ENCODE measurements at places on chromosomes 2 and 18. TPM values are rescaled to one million over a fixed set of nuclear protein-coding genes. Genes with fewer than 3 reads are reported as not detected.

HAAO gene
- total RNA-seq, result not detected

- DNase-seq, result peak; percentile 46
Observed at GRCh38 chr2:157782057-157782845, 93.9 kb downstream of the ACVR1 start.

LYPD6B gene
- total RNA-seq, result not detected

KCNS3 gene
- 0.65 TPM for total RNA-seq

DNA sequence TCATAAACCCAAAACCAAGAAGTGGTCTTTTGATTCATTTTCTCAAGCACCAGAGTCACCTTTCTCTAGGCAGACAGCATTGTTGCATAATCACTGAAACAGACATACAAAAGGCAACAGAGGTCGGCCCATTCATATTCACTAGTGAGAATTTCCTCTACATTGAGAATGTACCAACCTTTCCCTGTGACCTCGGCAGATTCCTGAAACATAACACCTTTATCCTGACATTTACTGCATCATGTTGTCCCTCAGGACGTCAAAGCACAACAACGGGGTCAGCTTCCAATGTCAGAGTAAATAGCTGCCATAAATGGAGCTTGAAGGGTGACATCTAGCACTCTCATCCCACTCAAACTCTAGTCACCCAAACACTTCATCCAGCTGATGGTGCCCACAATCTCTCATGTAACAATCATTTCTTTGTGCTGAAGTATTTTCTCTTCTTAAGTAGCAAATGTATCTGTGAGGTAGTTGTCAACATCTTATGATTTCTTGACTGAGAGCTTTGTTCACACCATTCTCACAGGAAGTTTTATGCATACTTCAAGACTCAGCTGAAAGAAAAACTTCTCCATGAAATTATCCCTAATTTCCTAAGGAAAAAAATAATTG lies 802.6 kb upstream of the CHAC2 start:
- no peak for DNase-seq

- no peak for DNase-seq
Observed at GRCh38 chr2:79065201-79065600, 22.6 kb downstream of the REG1B start.

ZNF513 gene
- total RNA-seq, result 4.8 TPM

- DNase-seq, result no peak
Observed at GRCh38 chr18:79139206-79139605, 70.0 kb downstream of the ATP9B start.

IL18R1 gene
- 0.22 TPM for total RNA-seq

TMEM200C gene
- not detected for total RNA-seq

IKZF2 gene
- 0.65 TPM for total RNA-seq

DNA sequence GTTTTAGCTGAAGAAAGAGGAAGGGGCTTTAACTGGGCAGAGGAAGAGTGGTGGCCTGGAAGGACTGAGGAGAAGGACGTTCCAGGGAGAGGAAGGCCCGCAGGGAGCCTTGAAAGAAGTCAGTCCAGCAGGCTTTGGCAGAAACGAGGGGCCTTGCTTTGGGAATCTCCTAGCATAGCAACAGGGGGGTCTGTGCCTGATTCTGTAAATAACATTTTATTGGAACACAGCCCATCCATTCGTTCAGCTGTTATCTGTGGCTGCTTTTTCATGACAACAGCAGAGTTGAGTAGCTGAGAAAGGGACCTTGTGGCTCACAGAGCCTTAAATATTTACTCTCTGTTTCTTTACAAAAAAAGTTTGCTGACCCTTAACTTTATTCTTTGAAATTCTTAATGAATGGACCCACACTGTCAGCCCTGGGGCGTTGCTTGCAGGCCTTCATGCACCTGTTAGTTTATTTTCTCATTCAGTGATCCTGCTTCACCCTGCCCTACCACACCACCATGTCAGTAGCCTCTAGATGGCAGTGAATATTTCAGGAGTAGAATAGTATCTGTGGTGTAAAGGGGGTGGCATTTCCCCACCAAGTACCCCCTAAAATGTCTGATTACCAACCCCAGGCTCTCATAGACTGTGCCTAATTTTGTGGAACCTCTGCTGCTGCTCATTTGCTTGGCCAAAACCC lies 61.0 kb downstream of the MGAT5 start:
- DNase-seq, result no peak
